COR-L47 (cell line): ENCODE measurements at places on chromosomes 11 and 22.
A peak's percentile ranks its signal among the peaks of the same experiment; 100 is the strongest.

DNA sequence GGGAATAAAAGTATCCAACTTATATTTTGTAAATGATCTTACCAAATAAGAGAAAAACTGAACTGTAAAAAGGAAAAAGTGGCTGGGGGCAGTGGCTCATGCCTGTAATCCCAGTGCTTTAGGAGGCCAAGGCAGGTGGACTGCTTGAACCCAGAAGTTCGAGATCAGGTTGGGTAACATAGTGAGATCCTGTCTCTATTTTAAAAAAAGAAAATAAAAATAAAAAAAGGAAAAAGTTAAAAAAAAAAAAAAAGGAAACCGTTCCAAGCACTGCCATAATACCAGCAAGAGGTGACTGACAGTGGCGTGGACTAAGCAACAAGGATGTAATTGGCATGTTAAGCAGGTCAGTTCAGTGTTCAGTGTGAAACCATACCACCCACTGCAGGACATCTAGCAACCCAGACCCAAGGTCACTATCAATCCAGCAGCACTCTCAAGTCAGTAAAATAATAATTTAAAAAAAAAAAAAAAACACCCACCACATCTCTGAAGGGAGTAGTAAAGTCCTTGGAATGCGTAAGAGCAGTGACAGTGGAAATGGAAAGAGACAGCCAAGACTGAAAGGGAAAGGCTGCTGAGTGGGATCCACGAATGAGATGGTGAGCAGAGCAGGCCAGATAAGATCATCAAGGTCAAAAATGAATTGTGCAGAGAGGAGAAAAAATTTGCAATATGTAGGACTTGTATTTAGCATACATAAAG, 43.6 kb downstream of the MAPK1 start:
- no peak for DNase-seq

DNA sequence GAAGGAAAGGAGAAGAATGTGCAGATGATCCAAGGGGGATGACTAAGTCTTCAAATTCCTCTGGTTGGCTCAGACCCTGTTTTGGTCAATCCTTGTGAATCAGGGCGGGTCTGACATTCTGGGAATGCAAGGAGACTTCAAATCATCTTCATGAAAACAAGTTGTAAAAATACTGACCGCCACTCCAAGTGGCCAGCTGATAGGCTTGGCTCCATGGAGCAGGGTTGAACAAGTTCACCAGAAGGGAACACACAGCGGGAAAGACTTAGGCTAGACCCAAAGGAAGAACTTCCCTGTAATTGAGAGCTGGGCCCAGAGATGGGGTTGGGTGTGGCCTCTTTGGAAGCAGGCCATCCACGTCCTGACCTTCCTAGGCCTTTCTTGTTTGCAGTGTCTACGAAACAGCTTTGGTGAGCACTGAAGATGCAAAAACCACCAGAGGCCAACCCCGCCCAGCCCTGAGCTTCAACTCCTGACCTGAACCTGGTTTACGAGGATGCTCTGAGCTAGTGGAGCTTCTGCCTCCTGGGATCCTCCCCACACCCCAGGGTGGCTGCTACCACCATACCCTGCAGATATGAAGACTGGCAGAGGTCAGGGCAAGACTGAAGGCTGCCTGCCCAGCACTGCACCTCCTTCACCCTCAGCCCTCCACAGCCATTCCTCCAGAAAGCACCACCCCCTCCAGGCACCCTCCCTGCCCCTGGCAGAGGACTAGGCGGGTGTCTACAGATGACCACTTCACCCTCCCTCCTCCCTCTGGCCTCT, 26.1 kb downstream of the GDPD5 start:
- no peak for DNase-seq

DNA sequence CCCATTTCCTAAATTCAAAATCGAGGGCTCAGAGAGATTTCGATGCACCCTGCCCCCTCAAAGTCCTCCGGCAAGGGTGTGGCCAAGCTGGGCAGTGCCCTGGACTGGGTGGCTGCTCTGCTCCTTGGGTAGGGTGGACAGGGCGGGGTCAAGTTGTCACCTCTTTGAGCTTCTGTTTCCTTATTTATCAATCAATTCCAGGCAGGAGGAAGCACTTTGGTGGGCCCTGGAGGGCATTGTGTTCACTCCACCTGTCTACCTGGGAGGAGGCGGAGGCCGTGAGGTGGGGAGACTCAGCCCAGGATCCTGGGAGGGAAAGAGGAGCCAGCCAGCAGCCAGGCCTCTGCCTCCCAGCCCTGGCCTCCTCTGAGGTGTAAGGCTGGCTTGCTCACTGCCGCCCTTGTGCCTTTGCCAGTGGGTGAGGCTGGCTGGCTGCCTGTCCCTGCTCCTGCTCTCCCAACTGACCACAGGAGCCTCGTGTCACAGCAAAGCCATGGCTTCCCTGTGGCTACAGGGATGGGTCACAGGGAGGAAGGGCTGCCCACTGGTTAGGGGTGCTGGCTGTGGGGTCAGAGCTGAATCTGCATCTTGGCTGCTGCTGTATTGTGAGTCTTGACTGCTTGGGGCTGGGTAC, 25.5 kb upstream of the SHISAL1 start:
- DNase-seq = no peak

DNA sequence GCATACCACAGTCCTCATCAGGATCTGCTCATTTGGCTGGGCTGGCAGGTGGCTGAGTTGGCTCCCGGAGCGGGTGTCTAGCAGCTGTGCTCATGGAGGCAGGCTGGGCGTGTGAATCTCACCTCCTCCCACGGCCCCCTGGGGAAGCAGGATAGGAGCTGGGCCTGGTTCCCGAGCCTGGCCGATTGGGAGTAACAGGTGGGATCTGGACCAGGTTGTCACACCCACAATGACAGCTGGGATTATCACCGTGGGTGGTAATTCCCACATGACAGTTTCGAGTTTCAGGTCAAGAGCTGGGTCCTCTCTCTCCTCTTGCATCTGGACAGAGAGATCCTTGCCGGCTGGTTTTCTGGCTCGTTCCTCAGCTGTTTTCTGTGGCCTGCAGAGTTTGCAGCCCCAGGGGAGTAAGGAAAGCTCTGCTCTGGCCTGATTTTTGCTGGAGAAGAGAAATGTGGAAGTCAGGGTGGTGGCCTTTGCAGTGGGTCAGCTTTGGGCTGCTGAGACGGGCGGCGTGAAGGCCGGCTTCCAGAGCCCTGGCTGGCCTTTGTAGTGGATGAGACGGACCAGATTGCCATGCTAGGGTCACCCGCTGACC, 57.0 kb downstream of the BCR start:
- DNase-seq = peak; percentile 97

GRCh38 chr22:32617903-32618302, 143.3 kb downstream of the FBXO7 start:
- no peak for DNase-seq

GRCh38 chr22:27526901-27527300, 274.7 kb downstream of the MN1 start:
- no peak for DNase-seq

DNA sequence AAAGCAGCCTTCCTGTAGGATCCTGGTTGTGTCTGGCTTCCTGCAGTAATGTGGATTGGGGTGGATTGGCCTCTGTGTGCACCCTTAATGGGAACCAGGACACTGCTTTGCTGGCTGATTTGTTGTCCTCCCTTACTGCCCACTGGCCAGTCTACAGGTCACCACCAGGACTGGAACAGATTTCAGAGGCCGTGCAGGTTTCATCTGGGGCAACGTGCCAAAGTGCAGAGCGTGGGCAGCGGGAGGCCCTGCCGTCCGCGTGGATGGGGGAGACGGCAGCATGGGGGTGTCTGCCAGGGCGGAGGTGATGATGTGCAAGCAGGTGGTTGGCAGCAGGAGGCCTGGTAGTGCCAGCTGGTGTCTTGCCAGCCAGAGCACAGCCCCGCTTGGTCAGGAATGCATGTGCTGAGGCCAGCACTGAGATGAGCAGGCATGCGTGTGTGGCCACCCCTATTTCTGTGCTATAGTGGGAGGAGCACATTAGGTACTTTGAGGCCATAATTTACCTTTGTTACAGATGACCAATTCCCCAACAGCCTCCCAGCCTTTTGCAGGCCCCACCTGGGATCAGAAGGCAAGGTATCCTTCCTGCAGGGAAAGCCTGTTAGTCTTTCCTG, 24.3 kb downstream of the BCR start:
- DNase-seq = peak; percentile 87

DNA sequence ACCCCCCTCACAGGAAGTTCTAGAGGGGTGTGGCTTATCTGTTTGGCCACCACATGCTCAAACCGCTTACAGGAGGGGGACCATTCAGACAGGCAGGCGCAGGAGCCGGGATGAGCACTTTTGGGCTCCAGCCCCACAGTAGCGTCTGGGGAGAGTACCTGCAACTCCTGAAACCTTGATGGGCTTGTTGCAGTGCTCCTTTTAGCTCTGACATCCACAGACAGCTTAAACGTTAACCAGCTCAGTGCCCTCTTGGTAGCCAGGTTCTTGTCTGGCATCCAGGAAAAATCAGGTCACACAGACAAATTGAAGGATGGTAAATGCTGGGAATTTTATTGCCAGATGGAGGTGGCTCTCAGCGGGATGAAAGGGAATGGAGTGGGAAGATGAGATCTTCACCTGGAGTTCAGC, 326.3 kb downstream of the ETS1 start:
- DNase-seq = no peak

DNA sequence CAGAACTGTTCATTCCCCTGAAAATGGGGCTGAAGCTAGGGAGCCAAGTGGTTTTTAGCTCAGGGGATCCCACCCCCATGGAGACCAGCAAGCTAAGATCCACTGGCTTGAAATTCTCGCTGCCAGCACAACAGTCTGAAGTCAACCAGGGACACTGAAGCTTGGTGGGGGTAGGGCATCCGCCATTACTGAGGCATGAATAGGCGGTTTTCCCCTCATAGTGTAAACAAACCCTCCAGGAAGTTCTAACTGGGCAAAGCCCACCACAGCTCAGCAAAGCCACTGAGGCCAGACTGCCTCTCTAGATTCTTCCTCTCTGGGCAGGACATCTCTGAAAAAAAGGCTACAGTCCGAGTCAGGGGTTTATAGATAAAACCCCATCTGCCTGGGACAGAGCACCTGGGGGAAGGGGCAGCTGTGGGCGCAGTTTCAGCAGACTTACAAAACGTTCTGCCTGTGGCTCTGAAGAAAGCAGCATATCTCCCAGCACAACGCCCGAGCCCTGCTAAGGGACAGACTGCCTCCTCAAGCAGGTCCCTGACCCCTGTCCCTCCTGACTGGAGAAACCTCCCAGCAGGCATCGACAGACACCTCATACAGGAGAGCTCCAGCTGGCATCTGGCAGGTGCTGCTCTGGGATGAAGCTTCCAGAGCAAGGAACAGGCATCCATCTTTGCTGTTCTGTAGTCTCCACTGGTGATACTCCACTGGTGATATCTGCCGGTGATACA, 32.7 kb downstream of the GAB4 start:
- DNase-seq = no peak

DNA sequence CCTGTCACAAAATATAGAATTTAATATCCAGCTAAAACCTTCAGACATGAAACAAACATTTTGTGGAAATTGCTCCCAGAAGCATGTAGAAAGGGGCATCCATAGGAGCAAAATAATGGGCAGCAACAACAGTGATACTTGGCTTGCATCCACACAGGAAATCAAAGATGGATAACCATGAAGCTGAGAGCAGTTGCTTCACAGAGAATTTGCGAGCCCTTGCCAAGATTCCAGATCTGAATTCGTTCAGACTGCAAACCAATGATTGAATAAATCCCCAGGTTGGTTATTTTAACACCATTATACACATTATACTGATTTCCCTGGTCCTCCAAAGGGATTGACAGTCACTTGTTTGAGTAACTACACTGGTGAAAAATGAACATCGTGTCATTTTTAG, 15.6 kb upstream of the OR51L1 start:
- DNase-seq = no peak

DNA sequence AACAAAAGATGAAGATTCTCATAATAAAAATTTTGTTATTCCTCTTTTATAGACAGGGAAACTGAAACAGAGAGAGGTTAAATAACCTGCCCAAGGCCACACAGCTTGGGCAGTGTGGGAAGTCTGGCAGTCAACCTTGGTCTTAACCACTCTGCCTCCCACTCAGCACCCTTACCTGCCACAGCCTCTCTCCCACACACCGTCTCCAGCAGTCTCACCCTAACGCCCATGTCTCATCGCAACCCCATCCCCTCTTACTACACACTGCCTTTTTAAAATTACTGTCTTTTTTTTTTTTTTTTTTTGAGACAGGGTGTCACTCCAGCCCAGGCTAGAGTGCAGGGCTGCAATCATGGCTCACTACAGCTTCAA, 25.0 kb downstream of the ARRB1 start:
- no peak for DNase-seq

DNA sequence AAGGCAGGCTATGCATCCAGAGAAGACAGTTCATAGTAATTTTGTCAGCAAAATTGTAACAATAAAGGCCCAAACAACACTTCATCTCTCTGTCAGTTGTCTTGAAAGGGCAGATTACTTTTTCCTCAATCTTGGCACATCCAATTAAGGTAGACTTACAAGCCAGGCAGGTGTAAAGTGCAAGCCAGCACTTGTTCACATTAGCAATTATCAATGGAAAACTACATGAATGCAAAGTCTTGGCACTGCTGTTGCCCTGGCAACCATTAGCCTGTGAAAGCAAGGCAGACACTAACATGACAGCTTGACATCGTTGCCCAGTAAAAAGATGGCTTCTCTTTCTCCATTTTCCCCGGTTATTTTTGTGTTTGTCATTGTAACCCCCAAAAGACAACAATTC, 677.2 kb upstream of the TENM4 start:
- peak; percentile 36 for DNase-seq

DNA sequence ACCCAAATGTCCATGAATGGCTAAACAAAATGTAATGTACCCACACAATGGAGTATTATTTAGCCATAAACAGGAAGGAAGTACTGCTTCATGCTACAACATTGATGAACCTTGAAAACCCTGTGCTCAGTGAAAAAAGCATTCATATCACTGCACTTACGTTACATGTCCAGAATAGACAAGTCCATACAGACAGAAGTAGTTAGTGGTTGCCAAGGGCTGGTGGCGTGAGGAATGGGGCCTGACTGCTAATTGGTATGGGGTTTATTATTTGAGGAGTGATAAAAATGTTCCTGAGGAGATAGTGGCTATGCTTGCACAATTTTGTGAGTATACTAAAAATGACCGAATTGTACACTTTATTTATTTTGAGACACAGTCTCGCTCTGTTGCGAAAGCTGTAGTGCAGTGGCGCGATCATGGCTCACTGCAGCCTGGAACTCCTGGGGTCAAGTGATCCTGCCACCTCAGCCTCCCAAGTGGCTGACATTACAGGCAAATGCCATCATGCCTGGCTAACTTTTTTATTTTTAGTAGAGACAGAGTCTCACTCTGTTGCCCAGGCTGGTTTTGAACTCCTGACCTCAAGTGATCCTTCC, 7.7 kb upstream of the SYVN1 start:
- no peak for DNase-seq
